ENCODE measurements at places on chromosomes 1 and 21.

DNA sequence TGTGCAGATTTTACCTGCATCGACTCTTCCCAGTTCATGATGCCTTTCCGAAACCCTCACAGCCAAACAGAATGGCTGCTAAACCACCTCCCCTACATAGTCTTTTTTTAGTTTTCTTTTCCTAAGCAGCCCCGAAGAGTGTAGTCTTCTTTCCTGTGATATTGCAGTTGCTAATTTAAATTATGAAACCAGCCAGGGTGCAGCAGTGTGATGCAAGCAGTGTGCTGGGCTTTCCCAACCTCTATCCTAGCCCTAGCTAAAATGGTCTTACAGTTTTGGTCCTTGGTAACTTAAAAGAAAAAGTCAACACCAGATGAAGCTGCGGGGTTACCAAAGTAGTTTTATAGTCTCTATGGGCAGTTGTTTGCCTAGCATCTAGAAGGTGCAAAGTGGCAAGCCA is 82.0 kb upstream of the GCLM start:
- DNase-seq = no peak

DNA sequence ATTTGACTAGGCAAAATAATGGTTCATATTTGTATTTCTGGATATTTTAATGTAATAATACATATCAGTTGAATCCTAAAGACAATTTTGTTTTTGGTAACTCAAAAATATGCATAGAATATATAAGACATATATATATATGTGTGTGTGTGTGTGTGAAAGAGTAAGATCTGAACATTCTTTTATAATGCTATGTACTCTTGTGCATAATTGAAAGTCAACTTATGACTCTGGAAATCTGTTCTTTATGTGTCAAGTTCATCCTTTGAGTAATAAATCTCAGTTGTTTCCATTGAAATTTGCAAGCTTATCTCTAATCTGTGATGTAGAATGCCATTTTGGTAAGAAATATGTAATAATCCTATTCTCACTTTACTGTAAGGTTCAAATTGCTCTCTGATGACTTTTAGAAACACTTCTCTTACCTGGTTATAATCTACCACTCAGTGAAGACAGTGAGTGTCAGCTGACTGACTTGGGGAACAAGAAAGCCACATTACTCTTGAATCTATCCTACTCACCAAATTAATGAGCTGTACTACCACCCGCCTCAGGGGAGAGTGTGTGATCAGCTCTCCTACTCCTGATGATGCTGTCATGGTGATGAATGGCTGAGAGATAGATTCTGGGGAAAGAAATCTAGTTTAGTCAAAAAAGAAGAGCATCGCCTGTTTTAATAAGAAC is 15.0 kb upstream of the NEK7 start:
- DNase-seq = no peak

GRCh38 chr21:29386803-29387202 is 88.1 kb downstream of the BACH1 start:
- no peak for DNase-seq

- no peak for DNase-seq
Observed at GRCh38 chr1:59105548-59106507, 191.1 kb upstream of the FGGY start.

- DNase-seq = no peak
Observed at GRCh38 chr1:89888480-89889322, 67.9 kb downstream of the LRRC8D start.

DNA sequence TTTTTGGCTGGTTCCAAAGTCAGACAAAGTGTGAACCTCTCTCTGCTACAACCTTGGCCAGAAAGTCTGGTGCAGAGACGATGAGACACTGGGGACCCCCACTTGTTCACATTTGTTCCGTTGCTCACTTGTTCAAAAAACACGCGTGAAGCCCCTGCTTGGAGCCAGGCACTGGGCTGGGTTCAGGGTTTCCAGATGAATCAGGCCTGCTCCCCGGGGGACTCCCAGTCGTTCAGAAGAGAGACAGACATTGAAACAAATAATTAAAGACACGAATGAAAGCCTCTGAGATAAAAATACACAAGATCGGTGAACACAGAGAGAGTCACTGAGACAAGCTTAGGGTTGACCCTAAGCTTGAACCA is 101.5 kb upstream of the RUNX3 start:
- no peak for DNase-seq

- no peak for DNase-seq
Observed at GRCh38 chr1:70887936-70888335, 159.7 kb downstream of the PTGER3 start.

GRCh38 chr1:37177230-37177864 is 143.0 kb upstream of the GRIK3 start:
- DNase-seq = peak; percentile 61

DNA sequence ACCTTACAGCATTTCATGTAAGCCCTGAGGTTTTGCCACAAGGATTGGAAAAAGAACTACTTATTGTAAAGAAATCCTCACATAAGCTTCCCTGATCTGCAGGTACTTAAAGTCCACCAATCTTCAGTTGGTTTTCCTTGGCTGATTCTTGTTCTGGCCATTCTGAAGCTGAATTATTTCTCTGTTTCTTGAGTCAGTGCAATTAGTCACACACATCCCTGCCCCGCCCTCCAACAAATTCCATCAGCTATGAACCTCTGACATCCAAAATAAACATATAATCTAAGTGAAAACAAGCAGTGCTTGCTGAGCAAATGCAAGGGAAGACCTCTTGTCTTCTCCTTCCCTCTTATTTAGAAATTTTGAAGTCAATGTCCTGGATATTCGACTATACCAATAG is 8.2 kb upstream of the FNDC7 start:
- no peak for DNase-seq

- no peak for DNase-seq
Observed at GRCh38 chr1:107152395-107152794, 11.6 kb downstream of the NTNG1 start.

- no peak for DNase-seq
Observed at GRCh38 chr1:19250629-19251304, 557 bp downstream of the EMC1 start.

- no peak for DNase-seq
Observed at GRCh38 chr1:182051938-182052337, 9.6 kb downstream of the ZNF648 start.

GRCh38 chr1:197195100-197195499 is 48.6 kb upstream of the ASPM start:
- DNase-seq = no peak

- DNase-seq = no peak
Observed at GRCh38 chr21:29176471-29177120, 46.2 kb downstream of the MAP3K7CL start.

DNA sequence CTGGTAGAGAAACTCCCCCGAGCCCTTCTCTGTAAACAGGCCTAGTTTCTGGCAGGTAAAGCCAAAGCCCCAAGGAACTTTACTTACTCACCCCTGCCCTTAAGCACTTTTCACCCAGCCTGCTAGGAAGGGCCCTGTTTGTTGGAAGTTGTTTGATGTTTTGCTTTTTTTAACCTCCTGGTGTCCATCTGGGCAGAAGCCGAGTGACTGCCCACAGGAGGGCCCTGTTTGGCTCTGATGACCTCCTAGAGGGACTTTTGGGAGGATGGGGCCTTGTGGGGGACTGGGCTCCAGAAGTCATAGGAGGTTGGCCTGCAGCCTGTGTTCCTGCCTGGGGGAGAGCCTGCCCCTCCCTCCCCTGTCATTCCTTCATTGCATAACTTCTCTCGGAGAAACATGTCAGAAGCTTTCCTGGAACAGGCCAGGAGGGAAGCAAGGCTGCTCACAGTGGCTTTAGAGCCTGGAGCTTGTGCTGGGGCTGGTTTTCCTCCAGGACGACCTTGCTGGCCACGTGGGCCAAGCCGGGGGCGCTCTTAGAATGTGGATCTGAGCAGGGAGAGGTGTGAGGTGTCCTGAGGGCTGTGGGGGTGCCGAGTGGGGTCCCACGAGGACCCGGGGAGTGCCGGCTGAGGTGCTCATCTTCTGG is 33.9 kb downstream of the COQ8A start:
- no peak for DNase-seq

- no peak for DNase-seq
Observed at GRCh38 chr1:231428377-231428776, 6.3 kb upstream of the EGLN1 start.

DNA sequence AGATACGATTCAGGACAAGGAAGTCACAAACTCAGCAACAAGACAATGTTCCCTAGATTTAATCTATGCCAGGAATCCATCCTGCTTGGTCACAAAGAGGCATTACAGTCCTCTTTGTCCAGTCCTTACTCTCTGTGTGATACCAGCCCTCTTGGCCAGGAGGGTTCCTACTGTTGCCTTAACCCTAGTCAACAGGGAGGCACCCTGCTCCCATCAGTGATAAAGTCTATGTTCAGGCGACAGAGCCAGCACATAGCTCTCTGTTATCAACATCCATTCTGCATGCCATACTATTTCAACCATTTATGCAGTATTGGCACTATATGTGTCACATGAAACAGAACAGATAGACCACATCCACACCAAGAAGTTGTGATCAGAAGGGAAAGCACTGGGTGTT is 4.4 kb upstream of the NPL start:
- DNase-seq = no peak

DNA sequence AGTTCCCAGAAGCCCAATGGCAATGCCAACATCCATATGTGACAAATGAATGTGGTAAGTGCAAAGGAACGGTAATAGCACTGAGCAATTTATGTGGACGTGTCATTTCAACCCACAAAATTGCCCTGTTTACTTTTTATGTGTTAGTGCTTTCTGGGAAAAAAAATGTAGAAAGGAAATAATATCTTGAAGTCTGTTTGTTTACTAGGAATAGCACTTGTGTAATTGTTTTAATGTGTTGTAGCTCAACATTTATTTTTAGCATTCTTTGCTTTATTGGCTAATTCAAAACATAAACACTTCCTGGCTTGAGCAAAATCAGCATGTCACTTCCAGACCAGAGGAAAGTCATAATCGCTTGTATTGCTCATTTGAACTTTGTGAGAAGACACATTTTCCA is 224.8 kb upstream of the KCNK2 start:
- no peak for DNase-seq

DNA sequence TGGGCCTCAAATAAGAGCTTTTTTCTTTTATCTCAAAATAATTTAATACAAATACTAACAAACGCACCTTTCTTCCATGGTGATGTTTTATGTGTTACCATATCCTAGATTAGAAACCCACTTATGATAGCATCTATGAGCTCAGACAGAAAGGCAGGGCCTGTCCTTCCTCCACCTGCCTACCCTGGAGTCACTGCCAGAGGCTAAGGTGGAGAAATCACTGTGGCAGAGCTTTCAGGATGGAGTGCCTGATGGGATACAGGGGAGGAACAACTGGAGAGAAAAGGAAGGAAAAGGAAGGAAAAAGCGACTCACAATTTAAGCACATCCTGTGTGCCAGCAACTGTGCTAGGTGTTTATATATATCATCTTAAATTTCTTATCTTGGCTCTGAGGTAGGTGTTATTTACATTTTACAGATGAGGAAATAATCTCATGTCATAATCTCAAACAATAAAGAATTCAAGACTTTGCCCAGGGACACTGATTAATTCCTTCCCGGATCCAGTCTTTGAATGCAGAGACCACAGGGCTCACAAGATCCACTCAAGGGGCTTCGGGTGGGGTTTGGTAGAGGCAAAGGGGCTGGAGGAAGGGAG is 45.4 kb downstream of the RCAN1 start:
- no peak for DNase-seq

- no peak for DNase-seq
Observed at GRCh38 chr1:19802269-19802668, 2.6 kb upstream of the TMCO4 start.

DNA sequence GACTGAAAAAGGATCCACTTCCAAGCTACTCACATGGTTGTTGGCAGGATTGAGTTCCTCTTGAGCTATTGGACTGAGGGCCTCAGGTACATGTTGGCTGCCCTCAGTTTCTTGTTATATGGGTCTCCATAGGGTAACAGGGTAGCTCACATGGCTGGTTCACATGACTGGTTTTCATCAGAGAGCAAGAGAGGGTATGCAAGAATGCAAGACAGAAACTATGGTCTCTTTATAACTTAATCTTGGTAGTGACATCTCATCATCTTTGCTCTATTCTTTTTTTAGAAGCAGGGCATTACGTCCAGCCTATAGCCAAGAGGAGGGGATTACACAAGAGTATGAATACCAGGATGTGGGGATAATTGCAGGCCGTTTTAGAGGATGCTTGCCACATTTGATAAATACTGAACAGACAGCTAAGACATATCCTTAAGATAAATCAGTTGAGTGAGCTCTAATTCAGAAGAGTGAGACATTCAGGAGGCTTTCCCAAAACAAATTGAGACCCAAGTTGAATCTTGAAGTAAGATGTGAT is 100.2 kb downstream of the HMCN1 start:
- DNase-seq = no peak

DNA sequence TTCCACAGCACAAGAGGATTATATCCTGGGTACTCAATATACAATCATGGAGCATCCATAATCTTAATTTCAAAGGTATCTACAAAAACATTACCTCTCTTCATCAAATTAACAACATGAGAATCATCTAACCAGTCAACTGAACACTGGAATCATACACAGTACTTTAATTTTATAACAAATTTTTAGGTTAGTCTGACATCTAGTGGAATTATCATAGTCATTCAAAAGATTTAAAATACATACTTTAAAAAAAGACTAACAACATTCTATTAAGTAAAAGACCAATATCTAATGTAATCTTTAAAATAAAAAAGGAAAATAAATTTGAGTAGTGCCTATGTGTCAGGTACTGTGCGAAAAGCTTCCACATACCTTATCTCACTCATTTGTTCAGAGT is 16.8 kb upstream of the SH3GLB1 start:
- DNase-seq = no peak

DNA sequence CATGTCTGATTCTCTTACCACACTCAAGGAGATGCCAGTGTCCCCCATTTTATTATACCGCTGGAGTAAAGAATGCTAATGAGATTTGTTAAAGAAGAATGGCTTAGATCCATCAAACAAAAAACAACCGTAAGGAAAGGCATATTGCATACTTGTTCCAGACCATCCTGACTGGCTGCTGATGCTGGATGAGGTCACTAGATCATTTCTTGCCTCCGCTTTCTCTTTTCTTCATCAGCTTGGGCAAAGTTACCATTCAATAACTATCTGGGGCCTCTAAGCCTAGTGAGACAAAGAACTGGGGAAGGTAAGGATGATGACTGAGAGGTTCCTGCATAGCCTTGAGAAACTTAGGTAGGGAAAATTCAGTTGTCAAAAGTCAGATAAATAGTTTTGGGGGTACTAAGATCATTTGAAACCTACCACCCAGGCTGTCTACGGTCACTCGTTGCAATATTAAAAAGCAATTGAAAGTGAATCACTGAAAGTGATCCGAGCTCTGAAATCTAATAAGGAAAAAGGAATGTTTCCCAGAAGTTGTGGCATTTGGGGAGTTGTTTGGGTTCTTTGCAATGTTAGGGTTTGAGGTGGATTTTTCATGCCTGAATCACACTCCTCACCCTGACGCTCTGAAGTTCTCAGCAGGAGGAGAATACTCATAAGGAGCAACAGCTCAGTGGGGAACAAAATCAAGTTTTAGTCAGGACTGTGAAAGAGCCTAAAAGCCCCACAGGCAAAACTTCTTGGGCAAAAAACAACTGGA is 176.8 kb downstream of the HHIPL2 start:
- DNase-seq = no peak
